ENCODE measurements at places on chromosomes 16 and 17.

GRCh38 chr16:28191364-28191960, 20.3 kb downstream of the XPO6 start:
- DNase-seq, result no peak

DNA sequence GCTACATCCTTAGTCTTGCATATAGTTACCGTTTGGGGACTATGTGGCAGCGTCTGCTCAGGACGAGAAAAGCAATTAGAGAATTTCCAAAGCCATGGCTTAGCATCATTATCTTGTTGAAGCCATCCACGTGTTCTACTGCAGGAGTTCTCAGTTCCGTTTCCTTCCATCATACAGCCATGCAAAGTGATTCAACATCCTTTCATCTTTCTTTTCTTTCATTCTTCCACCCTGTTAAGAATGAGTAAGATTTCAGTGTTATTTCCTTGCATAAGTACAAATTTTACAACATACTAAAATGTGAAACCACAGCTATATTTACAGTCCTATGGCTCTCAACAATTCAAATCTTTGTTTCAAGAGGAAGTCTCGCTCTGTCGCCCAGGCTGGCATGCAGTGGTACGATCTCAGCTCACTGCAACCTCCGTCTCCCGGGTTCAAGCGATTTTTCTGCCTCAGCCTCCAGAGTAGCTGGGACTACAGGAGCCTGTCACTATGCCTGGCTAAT, 3.8 kb downstream of the MARF1 start:
- DNase-seq, result no peak

- no peak for DNase-seq
Measured at GRCh38 chr17:29874931-29875596, 55.0 kb downstream of the SSH2 start.

- DNase-seq, result peak; percentile 47
Measured at GRCh38 chr16:87457709-87458423, 35.0 kb downstream of the ZCCHC14 start.

- DNase-seq, result no peak
Measured at GRCh38 chr16:26952411-26952810, 114.3 kb upstream of the C16orf82 start.

DNA sequence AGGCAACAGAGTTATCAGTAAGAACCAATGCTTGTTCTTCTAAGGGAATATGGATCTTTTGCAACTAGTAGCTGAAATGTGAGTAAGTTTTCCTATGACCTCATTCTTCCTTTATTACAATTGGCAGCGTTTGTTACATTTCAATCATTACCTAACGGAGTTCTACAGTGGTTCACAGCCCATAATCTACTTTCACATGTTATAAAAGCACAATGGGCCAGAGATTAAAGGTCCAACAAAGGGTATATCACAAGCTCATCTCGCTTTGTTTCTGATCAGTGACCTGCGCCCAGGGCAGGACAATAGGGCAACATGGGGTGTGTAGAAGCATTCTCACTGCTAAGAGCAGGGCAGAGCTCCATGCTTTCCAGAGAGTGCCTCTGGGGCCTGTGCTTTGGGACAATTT, 279.9 kb upstream of the DYNLRB2 start:
- no peak for DNase-seq

DNA sequence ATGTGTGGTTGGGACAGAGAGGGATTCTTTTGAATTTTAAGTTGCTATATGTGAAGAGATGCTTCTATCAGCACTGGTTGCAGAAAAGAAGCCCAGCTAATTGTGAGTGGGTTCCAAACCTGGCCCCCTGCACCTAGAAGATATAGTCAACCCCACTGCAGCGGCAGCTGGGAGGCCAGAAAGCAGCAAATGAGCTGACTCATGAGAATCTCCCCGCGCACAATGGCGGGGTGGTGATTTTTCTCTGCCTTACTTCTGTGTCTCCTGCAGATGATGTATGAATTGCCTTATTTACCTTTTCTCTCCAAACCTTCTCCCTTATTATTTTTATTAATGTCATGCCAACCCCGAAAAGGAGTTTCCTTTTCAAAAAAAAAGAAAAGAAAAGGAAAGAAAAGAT, 89.7 kb downstream of the MAF start:
- DNase-seq, result no peak

DNA sequence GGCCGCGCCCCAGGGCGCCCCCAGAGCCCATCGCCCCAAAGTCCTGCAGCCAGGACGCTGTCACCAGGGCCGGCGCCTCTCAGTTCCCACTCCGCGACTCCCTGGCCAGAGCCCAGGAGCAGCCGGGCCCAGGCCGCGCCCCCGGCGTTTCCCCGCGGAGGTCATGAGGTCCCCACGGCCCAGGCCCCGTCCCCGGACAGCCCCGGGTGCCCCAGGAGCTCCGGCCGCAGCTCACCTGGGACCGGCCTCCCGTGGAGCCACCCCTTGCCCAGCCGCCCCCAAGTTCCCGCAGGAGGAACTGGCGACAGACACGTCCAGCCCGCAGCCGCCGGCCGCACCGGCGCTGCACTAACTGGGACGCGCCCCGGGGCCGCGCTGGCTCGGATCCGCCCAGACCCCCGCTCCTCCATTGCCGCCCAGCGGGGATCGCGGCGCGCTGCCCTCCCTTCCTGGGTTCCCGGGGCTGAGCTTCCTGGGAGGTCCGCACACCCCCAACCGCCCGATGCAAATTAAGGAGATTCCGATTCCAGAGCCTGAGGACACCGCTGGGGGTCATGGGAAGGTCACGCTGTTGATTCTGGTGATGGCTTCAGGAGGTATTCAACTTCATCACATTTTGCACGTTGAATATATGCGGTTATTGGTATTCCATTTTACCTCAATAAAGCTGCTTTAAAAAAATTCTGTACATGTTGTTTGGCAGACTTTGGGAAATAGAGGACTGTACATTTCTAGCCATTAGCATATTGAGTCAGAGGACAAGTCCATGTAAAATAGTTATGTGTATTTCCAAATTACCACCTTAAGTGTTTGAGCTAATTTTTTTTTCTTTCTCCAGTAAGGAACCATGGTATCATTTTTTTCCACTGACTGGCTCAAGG, 9.9 kb downstream of the AHSP start:
- DNase-seq, result no peak

DNA sequence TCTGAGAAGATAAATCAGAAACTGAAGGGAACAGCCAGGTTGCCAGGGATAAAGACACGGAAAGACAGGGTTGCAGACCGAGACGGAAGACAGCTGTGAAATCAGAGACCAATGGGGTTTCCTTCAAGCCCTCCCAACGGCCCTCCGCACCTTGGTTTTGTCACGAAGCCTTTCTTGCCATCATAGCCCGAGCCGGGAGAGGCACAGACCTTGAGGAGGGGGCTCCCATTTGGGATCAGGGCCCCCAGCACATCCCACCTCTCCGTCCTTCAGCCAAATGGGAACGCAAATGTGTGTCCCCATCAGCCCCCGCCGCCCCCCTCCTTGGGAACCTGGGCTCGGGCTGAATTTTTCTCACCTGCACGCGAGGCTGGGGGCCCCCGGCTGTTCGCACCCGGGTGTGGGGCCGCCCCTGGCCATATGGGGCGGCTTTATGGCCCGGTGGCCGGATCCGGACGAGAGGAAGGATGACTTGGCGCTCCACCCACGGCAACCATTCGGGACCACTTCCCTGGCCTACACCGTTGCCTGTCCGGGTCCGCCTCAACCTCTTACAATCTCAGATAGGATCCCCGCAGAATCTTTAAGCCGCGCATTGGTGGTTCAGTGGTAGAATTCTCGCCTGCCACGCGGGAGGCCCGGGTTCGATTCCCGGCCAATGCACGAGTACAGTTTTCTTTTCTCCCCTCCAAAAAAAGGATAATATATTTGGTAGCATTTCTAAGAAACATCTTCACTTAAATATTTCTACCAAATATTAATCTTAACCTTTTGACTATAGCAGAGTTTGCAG, 1.4 kb upstream of the HES7 start:
- DNase-seq, result peak; percentile 78

DNA sequence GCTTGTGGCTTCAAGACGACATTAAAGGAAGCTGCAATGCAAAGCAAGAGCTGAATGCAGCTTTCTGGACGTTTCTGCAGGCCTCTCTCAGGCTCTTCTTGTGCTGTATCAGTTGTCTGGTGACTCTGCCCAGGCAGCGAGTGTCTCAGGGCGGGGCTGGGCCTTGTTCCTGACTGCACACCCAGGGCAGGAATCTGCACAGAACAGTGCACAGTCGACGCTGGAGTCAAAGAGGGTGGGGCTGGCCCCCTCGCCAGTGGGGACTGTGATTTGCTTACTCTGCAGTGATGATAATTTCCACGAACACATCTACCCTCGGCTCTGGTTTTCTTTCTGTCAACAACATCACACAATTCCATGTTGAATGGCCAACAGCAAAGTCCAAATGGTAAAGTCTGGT, 60.7 kb downstream of the IRF8 start:
- no peak for DNase-seq

- no peak for DNase-seq
Measured at GRCh38 chr17:49612726-49613125, 37.1 kb downstream of the NXPH3 start.

GRCh38 chr16:57031156-57031555, 41.8 kb downstream of the NLRC5 start:
- no peak for DNase-seq

DNA sequence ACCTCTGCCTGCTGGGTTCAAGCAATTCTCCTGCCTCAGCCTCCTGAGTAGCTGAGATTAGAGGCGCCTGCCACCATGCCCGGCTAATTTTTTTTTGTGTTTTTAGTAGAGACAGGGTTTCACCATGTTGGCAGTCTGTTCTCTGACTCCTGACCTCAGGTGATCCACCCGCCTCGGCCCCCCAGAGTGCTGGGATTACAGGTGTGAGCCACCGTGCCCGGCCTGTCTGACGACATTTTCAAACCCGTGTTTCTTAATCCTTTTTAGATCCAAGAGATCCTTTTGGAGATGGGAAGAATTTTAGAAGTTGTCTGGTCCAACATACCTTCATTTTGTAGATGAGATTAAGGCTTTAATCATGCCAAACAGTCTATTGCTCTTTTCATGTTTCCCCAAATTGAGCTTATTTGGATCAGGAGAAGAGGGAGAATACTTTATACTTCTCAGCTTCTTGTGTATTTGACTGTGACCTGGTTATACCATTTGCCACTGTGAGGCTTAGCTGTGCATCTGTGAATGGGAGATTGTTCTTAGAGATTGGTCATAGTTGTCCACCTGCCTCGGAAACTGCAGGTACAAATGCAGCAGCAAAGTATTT, 25.8 kb downstream of the USP10 start:
- no peak for DNase-seq

DNA sequence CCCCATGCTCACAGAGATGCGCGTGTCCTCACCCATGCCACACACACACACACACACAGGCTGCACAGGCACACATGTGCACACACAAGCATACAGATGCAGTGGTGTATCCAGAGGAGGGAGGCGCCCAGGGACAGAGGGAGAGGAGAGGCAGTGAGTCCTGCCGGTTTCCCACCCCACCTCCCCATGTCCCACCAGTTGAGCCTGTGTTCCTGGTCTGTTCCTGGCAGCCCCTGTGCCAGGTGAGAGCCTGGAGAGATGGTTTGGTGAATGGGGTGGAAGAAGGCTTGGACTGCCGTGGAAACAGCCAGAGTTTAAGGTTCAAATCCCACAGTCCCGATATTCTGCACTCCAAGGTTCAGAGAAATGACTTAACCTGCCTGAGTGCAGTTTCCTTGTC, 10.2 kb upstream of the FADS6 start:
- DNase-seq, result no peak

GRCh38 chr17:50169121-50169764, 3.4 kb downstream of the SGCA start:
- no peak for DNase-seq

- DNase-seq, result no peak
Measured at GRCh38 chr17:11438673-11439072, 159.6 kb upstream of the DNAH9 start.

- DNase-seq, result no peak
Measured at GRCh38 chr17:65902155-65902554, 289.8 kb downstream of the CEP112 start.

GRCh38 chr17:1965556-1966273, 59.4 kb downstream of the RTN4RL1 start:
- DNase-seq, result no peak

GRCh38 chr17:63932721-63933120, 590 bp upstream of the CD79B start:
- DNase-seq, result no peak

- DNase-seq, result no peak
Measured at GRCh38 chr17:68184816-68185436, 62.9 kb upstream of the AMZ2 start.

GRCh38 chr16:83932955-83933673, 19.9 kb upstream of the OSGIN1 start:
- DNase-seq, result no peak

DNA sequence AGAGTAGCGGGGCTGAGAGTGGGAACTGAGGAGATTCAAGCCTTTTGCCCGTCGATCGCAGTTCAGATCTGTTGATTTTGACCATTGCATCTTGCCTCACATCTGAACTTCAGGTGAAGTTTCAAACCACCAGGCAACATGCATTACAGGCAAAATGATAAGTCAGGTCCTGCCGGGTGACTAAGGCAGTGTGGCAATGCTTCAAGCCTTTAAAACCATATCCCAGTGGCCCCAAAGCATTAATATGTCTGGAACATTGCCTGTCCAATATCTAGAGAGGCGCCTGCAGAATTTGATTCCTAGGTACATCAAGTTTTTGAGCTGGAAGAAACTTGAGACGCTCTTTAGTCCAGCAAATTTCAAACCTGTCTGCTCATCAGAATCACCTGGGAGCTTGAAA, 502.8 kb downstream of the MAF start:
- no peak for DNase-seq

DNA sequence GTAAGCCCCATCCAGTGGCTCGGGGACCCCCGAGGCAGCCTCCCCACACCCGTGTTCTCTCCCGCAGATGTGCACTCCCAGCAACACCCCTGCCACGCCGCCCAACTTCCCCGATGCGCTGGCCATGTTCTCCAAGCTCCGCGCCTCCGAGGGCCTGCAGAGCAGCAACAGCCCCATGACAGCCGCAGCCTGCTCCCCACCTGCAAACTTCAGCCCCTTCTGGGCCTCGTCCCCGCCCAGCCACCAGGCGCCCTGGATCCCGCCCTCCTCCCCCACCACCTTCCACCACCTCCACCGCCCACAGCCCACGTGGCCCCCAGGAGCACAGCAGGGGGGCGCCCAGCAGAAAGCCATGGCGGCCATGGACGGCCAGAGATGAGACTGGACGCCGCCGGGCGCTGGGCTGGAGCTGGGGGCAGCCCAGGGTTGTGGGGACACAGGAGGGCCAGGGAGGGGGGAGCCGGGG, 5.0 kb downstream of the UBALD2 start:
- no peak for DNase-seq

GRCh38 chr16:71504901-71505300, 15.8 kb upstream of the ZNF19 start:
- no peak for DNase-seq

GRCh38 chr16:88352261-88353200, 30.2 kb upstream of the ZNF469 start:
- DNase-seq, result no peak
